ENCODE measurements at places on chromosomes 16 and 17. TPM values are rescaled to one million over a fixed set of nuclear protein-coding genes. Genes with fewer than 3 reads are reported as not detected.
A peak's percentile ranks its signal among the peaks of the same experiment; 100 is the strongest.

GRCh38 chr17:65485388-65486299, 75.8 kb downstream of the AXIN2 start:
- DNase-seq: no peak

DNA sequence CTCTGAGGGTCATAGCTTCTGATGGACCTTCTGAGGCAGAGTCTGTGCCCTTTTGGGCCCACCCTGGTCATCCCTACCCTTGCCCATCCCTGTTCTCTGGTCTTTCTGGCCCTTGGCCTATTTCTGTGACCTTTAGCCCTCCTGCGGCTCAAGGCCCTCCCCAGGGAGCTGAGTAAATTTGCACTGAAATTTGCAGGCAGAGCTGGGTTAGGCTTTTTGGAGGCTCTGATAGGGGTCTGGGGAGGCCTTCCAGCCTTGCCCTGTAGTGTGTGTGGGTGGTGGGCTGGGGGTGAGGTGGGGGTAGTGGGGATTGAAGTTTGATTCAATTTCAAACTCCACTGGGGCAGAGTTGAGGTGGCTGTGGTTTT, 17.8 kb downstream of the RARA start:
- DNase-seq: no peak

- DNase-seq: peak; percentile 72
These were observed 15.0 kb upstream of the CPD start for GRCh38 chr17:30363715-30364202.

Gene TEKT1
- total RNA-seq: not detected

Gene RNF157
- total RNA-seq: 46.1 TPM

- no peak for DNase-seq
These were observed 192.3 kb upstream of the SALL1 start for GRCh38 chr16:51343411-51343810.

DNA sequence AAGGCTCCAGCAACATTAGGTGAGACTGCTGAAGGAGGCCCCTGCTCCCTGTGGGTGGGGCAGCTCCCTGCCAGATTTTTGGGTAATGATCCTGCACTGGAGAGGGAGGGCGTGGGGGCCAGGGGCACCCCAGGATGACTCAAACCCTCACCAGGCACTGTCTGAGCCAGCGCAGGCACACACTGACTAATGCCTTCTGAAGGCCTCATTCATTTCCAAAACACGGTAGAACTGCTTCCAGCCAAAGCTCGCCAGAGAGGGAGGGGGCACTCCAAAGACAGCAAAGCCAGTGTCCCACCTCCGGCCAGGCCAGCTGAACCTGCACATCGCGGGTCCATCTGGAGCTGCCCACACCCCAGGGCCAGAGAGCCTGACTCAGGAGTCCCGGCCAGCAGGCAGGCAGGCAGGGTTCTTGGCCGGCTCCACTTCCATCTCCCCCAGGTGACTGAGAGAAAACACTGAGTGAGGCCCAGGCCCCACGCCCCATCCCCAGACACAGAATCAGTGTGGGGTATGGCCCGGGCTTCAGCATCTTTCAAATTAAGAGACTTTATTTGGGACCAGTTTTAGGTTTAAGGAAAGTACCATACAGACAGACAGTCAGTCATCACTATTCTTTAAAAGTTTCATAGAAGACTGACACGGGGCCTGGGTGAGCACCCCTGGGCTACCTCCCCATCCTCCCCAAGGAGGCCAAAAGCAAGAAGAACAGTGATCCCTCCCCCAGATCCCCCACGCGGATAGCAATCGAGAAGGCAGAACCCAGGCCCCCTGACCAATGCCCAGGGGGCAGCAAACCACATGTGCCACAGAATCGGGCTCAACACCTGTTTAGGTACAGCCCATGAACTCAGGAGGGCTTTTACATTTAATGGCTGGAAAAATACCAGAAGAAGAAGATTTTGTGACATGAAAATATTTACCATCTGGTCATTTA, 2.3 kb downstream of the PIEZO1 start:
- no peak for DNase-seq

Gene DHX58
- total RNA-seq: 53.1 TPM

Gene C16orf89
- not detected for total RNA-seq

Gene GNG13
- total RNA-seq: not detected

- no peak for DNase-seq
These were observed 15.3 kb downstream of the KSR1 start for GRCh38 chr17:27471321-27472269.
